Stimulated activated CD8-positive, alpha-beta memory T cell treated with anti-CD3 and anti-CD28 coated beads, Interleukin-4, amount 100 ng/mL, for 24 hours (primary cell): ENCODE measurements at places on chromosomes 5 and 9.

DNA sequence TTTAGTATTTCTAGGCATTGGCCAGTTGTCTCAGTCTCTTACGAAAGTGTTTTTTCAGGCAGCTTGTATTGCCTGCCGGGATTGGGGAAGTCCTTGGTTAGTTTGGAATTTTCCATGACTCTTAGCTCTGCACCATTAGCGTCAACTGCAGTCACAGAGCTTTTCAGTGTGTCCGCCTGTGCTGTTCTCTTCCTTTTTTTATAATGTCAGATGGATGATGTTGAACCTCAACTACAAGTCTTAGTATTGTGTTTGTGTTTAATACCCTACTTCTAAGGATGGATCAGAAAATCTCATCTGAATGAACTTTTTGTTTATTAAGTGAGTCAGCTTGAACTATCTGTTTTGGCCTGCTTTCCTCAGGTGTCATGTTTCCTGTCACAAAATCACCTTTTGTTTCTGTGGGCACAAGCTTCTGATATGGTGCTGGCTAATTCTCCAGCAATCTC lies 33.1 kb downstream of the ATP6V0E1 start:
- DNase-seq: no peak

- no peak for DNase-seq
Measured at GRCh38 chr5:82754759-82755158, 322.4 kb downstream of the TMEM167A start.

- DNase-seq: no peak
Measured at GRCh38 chr5:157046041-157046440, 12.9 kb downstream of the HAVCR1 start.

- DNase-seq: no peak
Measured at GRCh38 chr5:116423141-116423540, 151.5 kb downstream of the SEMA6A start.

DNA sequence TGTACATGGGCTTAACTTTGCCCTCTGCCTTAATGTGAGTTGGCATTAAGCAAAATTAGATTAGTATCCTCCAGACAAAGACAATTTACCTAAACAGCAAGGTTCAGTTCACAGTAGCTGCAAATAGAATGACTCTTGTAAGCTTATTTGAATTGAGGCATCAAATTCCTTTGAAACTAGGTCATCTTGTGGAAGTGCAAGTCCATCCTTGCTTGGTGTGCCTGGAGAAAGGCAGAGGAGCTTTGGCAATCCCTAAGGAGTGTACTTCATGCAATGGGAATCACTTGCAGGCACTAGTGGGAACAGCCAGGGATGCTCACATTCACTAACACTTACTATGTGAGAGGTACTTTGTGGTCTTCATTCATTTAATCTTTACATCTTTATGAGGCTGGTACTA lies 118.3 kb downstream of the DRD1 start:
- no peak for DNase-seq

- DNase-seq: no peak
Measured at GRCh38 chr5:150502106-150502505, 5.8 kb upstream of the NDST1 start.

DNA sequence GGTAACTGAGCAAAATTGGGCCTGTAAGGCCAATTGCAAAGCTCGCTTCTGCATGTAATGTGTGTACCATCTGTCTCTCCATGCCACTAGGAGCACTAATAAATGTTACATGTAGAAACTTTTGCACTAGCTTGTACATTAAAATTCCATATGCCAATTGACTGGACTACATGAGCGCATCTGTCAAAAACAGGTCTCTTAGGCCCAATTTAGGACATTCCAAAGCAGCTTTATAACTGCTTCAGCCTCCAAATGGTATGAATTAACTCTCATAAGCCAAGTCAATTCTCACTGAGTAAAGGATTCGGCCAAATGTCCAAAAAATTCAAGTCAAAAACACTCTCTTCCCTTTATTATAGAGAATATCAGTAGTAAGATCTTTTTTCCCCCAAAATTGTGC lies 23.5 kb upstream of the FOXD1 start:
- no peak for DNase-seq

DNA sequence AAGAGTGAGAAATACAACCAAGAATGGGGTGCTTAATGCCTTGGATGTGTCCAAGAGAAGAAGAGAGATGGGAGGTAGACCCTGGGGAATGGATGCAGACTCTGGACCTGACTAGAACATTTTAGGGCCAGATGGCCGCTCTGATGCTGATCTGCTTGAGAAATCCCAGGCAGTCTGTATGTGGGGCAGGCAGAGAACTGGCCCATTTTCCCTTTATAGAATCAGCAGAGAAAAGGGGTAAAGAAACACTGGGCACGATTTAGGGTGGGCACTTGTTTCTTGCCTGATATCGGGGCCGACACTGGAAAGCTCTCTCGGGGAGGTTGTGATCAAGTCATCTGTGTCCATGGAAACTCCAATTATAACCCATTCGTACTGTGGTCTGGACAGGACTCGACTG lies 118.5 kb upstream of the FSTL4 start:
- no peak for DNase-seq

DNA sequence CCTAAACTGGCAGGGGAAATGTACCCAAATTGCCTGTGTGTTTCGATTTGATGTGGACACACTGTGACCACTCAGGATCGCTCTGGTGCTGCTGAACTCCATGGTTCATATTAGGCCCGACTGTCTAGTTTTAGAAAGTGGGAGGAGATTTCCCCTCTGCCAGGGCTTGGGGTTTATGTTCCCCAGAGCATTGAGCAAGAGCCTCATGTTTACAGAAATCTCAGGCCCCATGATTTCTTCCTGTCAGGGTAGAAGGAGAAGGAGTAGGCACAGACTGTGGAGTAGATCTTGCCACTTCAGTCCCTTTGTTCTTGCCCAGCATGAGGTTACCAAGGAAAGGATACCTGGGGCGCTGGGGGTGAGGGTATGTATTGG lies 40.8 kb upstream of the GLRX start:
- no peak for DNase-seq

- no peak for DNase-seq
Measured at GRCh38 chr5:134432174-134432573, 20.5 kb upstream of the CDKN2AIPNL start.
